ENCODE measurements at places on chromosomes 4 and X.

DNA sequence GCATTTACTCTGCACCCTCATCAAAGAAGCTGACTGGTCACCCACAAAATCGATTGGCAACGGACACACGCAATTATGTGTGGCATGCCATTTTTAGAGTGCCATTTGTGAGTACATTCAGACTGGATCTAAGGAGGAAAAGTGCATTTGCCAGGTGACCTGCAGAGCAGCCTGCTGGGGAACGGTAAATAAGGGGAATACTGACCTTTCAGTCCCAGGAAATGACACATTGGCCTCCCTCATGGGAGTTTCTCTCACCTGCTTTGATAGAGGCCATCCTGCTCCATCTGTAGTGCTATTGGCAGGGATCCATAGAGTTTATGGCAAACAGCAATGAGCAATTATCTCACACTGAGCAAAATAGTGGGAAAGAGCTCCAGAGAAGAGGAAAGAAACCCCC, 127.8 kb downstream of the DDX53 start:
- no peak for DNase-seq

DNA sequence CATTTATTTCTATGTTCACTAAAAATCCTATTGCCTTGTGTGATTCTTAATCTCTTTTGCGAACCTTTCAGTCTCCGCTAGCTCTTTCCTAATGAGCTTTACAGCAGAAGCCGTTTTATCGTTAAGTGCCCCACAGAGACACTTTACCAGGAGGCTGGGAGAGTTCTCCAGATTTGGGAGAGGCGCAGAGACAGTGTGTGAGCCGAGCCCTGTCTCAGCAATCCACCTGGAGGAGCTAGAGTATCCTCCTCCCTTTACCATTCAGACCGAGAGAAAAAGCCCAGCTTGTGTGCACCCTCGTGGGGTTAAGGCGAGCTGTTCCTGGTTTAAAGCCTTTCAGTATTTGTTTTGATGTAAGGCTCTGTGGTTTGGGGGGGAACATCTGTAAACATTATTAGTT, 54.9 kb upstream of the MTM1 start:
- DNase-seq = no peak

DNA sequence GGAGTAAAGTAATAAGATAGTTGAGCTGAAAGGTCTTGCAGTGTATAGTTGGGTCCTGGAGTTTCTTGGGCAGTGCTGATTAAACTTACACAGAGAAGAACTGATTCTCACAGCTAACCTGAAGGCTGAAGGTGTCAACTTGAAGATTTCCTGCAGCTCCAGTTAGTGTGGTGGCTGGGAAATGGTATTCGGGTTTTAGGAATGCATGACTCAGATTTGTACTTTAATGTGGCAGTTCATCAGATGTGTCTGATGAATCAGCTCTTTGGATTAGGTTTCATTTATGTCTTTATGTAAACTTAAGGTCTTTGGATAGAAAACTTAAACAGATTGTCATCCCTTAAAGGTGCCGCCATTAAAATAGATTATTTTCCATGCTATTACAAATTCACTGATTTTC, 200.0 kb downstream of the IL1RAPL1 start:
- no peak for DNase-seq

GRCh38 chr4:119139822-119140252, 4.2 kb downstream of the MYOZ2 start:
- no peak for DNase-seq

- DNase-seq = no peak
These were observed 8.3 kb downstream of the HNRNPDL start for GRCh38 chr4:82421796-82422560.

GRCh38 chr4:77629885-77630284, 24.3 kb downstream of the CXCL13 start:
- DNase-seq = peak; percentile 22

DNA sequence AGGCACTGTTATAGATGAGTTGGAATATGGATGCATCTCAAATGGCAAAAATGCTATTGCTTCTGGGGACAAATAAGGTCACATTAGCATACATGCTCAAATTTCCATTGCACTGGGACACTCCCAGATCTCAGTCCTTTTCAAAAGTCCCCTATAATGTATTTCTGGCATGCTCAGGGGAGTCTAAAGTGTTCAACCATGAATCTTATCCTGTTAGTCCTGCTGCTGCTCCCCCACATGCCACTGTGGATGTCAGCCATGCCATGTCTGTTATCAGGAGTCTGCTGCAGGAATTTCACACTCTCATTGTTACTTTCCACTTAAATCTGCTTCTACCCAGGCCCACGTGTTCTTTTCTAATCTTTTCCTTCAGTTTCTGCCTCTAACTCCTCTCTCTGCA, 1000.6 kb downstream of the CCSER1 start:
- no peak for DNase-seq

GRCh38 chrX:106144755-106145639, 23.1 kb upstream of the PWWP3B start:
- DNase-seq = no peak

DNA sequence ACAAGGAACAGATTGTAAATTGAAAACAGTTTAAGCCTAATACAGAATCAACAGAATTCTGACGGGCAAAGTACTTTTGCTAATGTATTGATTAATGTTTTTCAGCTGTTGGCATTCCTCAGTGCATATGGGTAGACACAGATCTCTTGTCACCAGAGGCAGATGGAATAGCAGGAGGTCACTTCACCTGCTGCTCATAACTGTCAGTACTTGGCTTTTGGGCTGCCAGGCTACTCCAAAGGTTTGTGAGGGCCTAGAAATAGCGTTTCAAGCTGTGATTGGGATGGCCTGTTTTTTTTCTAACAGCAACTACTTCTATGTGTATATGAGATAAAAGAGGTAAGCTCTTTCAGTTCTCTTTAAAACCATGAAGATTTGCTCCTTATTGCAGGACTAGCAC, 307.5 kb upstream of the ANXA10 start:
- DNase-seq = no peak

DNA sequence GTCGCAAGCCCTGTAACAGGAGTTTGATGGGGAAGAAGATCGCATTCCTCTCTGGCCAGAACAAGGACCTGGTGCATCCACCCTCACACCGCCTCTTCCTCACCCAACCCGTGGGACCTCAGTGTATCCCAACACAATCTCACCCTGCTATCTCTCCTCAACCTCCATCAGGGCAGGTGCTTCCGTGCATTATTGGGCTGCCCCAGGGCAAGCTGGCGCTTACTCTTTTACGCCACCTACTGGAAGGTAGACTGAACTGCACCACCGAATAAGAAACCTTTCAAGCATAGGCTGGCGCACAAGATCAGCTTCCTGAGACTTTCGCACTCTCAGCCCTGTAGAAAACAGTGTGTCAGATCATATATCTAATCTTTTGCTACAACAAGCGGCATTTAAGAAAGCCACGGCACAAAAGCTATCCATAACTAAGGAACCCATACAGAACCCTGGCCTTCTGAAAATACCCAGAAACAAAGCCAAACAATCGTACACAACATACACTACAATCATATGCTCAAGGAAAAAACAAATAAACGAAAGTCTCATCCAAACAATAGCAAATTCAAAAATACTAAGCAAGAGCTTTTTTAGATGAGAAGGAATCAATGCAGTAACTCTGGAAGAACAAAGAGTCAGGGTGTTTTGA, 209.3 kb downstream of the UGT8 start:
- peak; percentile 10 for DNase-seq

- no peak for DNase-seq
These were observed 11.9 kb downstream of the ENPEP start for GRCh38 chr4:110487873-110488272.

DNA sequence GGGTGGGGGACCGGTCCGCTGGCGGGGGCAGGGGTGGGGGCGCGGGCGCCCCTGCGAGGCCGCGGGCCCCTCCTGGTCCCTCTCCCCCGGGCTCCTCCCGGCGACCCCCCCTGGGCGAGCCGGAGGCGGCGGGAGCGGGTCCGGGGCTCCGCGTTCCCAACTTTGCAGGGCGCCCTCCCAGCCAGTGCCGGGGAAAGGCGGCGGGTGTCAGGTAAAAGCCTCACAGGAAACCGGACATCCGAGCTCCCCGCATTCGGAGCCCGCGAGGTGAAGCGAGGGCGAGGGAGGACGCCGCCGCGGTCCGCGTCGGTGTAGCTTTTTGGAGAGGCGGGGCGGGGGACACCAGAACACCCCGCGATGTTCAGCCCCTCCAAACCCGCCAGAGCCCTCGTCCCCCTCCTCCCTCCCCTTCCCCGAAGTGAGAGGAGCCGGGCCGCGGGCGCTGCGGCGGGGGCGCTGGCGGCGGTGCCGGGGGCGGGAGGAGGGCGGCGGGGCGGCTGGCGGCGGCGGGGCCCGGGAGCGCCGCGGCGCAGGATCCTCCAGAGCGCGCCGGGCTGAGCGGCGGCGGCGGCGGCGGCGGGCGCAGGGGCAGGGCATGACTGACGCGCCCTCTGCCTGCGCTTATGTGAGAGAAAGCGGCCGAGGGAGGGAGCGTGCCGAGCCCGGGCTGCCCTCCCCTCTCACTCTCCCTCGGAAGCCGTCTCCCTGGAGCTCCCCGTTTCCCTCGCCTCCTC, at the start of gene VEGFC:
Gene VEGFC, minus strand, starts transcription at position 597 of the 734 bp plus-strand sequence. CDS start 611 bp downstream, outside the sequence.
- DNase-seq = peak; percentile 5

DNA sequence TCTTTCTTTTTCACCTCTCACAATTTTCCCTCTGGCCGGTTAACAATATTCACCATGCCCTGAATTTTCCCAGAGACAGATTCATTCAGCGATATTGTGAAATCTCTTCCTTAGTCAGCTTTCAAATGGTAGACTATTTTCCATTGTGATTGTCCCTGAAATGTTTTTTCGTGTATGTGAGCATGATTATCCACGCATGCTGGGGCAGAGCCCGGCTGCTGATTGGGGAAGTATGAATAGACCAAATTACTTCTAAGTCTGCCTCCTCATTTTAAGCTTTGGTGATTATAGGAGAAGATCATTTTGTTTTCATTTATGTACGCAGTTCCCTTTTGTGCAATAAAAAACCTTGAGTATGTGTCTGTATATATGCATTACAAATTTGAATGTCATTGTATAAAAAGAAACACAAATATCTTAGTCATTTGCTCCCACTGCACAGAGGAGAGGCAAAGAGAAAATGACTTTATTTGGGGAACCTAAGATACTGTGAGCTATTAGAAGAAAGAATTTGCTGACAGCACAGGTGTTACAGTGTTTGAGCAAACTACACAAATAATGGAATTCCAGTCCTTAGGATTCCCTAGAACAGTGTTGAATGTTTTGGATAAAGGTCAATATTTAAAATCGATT, 11.3 kb downstream of the DTHD1 start:
- DNase-seq = no peak

GRCh38 chrX:86887341-86887740, 630.3 kb upstream of the KLHL4 start:
- DNase-seq = no peak

GRCh38 chrX:151789179-151789800, 54.7 kb downstream of the CNGA2 start:
- DNase-seq = no peak

GRCh38 chr4:40314951-40315350, 20.2 kb upstream of the CHRNA9 start:
- no peak for DNase-seq

DNA sequence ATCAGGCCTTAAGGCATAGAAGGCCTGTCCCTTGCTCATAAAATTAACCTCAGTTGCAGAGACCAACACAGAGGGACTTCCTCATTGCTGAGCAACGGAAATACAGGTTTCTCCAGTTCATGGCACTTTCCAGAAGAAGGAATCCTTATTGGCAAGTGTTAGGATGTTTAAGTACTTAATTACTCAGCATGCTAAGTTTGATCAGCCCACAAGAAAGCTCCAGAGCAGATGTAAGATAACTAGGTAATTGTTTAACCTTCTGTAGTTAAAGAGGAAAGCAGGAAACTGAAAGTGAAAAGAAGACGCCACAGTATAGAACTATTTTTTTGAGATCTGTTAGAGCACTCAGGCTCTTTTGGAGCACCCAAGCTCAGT, 33.5 kb downstream of the SMS start:
- no peak for DNase-seq

DNA sequence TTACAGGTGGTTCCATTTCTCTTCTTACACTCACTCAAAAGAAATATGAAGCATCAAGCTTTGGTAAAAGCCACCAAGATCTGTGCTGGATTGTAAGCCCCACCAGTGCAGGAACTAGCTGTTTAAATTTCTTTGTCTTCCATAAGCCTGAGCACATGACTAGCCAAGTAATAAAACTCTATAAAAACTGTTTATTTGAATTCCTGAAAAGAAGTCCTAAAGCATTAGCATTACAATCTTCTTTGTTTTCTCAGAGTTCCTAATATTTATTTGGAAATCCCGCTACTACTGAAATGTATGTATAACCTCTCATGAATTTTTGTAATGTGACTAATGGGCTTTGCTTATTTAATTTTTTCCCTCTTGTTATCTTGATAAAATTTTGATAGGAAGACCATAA, 65.9 kb downstream of the IQCM start:
- no peak for DNase-seq

DNA sequence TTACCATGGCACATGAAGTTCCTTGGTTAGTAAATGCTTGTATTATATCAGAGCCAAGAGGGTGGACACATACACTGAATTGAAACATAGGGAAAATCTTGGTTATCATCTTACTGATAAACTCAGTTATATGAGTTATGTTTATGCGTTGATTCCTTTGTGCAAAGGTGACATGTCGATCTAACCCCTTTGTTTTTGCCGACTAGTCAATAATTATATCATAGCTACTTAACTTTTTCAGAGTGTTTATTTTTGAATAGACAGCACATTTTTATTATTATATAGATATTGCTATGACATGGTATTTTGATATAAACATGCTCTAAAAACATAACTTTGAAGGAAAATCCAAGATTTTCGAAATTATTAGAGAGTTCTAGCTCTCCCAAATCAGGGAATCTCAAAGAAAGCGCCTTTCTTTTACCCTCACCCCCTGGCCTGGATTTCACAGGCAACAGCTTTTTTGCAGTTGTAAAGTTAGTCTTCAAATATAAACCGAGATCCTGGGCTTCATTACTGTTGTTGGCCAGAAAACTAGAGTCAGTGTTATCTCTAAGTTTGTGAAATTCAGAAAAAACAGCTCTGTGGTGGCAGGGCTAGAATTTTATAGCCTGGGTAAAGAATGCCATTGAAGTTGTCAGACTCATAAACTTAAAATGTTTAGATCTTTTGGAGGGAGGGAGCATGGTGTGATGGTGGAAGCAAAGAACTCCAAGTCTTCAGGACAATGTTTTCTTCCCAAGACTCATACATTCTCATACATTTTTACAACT, 45.8 kb upstream of the PITX2 start:
- no peak for DNase-seq

DNA sequence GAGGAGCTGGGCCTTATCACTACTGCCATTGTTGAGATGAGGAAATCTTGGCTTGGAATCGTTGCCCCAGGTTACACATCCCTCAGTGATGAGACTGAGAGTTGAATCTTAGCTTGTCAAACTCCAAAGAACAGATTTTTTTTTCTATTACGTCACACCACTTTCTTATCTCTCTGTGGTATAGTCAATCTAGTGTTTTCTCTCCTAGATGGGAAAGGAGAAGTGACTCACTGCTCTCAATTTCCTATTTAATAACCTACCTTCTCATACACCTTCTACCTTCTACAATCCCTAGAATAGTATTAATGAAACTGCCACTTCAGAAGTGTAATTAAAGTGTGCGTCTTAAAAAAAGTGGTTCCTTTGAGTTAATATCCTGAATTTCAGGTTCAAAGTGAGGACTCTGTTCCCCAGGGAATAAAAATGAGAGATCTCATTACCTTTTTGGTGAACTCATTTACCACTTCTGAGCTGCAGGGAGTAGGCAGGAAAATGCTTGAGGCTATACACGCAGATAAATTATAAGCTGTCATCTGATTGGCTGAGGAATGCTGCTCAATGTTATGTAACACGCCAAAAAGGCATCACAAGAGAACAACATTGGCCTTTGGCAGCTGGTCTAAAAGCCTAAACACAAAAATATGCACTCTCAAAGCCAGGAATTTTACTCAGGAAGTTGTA, 59.3 kb downstream of the MAD2L1 start:
- no peak for DNase-seq

Measured in activated CD4-positive, alpha-beta T cell treated with anti-CD3 and anti-CD28 coated beads, Interleukin-2, amount 50 U/mL, for 48 hours (primary cell).